ENCODE measurements at places on chromosomes 7 and 10.
A peak's percentile ranks its signal among the peaks of the same experiment; 100 is the strongest.

DNA sequence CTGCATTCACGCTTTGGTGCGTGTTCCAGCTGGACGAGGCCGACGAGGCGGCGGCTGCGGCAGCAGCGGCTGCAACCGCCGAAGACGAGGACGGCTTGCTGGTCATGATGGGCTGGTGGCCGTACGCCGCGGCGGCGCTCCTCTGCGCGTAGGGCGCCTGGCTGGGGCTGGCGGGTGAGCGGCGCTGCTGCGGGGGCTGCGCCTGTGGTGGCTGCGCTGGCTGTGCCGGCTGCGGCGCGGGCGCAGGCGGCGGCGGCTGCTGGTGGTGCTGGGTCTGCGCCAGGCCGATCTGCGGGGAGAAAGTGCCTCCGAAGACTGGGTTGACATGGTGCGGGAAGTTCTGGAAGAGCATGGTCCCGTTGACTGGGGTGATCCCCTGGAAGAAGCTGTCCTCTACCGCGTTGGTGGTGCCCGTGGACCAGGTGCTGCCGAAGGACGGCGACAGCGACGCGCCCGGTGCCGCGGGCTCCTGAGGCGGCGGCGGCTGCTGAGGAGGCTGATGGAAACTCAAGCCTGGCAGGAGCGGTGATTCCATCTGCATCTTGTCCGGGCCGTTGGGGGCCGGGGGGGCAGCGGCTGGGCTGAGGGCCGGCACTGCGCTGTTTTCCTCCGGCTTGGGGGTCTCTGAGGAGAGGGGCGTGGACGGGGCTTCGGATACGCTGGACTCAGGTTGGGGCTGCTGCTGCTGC is 51.1 kb downstream of the CPEB3 start:
- peak; percentile 32 for DNase-seq

GRCh38 chr7:134662166-134662870 is 15.7 kb downstream of the BPGM start:
- no peak for DNase-seq

GRCh38 chr10:126156012-126156411 is 232.3 kb downstream of the ADAM12 start:
- DNase-seq: peak; percentile 93

DNA sequence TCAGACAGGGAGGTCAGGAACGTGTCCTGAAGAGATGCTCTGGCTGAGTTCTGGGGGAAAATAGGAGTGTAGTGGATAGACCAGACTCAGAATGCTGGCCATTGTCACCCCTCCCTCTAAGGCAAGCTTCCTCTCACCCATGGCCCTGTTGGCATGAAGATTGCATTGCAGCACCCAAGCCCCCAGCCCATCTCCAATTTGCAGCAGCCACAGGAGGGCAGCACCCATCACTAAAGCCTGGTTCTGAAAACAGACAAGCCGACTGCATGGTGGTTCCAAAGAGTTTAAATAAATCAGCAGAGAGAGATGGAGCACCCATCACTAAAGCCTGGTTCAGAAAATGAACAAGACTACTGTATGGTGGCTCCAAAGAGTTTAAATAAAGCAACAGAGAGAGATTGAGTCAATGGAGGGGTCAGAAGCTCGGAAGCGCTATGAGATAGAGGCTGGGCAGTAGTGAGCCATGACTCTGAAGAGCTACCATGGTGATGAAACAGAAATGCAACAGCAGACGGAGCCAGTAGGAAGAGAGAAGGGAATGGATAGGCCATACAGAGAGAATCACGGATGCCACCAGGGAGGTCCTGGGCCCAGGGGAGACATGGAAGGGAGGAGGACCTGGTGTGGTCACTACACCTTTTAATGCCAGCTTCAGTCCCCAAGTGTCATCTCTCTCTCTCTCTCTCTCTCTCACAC is 237.9 kb upstream of the MYO3A start:
- no peak for DNase-seq

- no peak for DNase-seq
Observed at GRCh38 chr7:104804696-104805095, 209.3 kb upstream of the KMT2E start.

- DNase-seq: no peak
Observed at GRCh38 chr7:100396421-100396982, 23.2 kb downstream of the PILRA start.

DNA sequence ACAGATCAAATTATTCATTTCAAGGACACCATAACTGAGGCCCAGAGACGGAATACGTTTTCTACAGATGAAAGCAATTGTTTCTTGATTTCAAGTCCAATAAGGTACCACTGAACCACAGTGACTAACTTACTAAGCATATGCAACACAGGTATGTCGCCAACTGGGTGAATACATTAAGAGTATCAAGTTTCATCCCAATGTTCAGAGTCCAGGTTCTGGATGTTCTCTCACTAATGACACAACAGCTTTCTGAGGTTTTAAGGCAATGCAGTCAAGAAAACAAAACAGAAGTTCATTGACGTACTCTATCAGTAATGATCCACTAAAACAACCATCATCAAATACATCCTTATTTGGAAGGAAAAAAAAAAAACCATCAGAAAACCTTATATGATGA is 35.8 kb downstream of the NSUN6 start:
- DNase-seq: peak; percentile 62

DNA sequence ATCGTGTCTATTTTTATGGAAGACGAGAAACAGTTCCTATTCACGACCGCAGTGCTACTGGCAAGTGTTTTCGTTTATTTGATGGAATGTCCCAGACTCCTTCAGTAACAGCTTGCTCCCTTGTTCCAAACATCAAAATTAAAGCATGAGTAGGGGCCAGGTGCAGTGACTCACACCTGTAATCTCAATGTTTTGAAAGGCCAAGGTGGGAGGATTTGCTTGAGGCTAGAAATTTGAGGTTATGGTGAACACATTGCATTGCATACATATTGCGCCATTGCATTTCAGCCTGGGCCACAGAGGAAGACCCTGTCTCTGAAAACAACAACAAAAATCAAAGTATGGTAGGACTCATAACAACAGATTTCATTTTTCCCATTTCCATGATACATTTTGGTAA is 22.8 kb downstream of the PTTG1IP2 start:
- no peak for DNase-seq

DNA sequence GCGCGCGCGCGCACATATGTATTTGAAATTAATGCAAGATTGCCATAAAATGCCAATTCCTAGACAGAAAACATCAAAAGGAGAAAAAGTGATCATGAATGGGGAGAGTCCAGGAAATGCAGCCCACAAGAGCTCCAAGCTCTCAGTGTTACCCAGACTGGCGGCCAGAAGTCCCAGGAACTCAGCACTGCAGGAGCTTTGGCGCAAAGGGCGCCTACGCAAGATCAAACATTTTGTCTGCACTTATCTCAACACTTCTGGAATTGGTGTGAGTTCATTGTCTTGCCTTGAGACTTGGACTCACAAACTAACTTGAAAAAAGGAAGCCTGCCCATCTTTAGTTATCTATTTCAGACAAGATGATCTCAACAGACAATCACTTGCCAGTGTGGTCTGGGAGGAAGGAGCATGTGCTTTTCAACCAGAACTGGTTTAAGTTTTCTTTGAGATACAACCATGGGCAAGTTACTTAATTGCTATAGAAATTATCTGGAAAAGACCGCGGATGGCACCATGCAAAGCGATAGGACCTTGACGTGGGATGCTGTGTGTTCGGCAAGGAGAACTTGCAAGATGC is 77.2 kb downstream of the KIAA1549 start:
- DNase-seq: peak; percentile 82

DNA sequence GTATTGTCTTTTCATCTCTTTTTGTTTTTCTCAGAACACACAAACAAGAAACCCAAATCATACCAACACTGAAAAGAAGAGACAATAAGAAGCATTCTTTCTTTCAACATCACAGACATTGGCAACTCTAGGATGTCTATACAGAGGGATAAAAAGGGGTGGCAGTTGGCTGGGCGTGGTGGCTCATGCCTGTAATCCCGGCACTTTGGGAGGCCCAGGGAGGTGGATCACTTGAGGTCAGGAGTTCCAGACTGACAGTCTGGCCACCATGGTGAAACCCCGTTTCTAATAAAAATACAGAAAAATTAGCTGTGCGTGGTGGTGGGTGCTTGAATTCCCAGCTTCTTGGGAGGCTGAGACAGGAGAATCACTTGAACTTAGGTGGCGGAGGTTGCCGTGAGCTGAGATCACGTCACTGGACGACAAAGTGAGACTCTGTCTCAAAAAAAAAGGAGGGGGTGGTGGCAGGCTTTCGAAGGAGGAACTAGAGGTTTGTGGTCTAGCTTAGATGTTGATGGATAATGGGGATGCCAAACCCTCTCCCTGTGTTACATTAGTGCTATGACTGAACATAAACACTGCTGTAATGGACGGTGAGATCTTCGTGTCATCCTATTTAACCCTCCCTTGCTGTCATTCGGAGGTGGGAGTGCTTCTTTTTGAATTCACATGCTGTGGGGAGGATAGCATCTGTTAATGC is 9.4 kb downstream of the CNNM2 start:
- no peak for DNase-seq

GRCh38 chr7:78905436-78905835 is 548.0 kb downstream of the MAGI2 start:
- no peak for DNase-seq

Data from DMS53 (cell line).